ENCODE measurements at places on chromosomes 4 and X.

- no peak for DNase-seq
Measured at GRCh38 chrX:38435130-38435529, 82.7 kb downstream of the OTC start.

DNA sequence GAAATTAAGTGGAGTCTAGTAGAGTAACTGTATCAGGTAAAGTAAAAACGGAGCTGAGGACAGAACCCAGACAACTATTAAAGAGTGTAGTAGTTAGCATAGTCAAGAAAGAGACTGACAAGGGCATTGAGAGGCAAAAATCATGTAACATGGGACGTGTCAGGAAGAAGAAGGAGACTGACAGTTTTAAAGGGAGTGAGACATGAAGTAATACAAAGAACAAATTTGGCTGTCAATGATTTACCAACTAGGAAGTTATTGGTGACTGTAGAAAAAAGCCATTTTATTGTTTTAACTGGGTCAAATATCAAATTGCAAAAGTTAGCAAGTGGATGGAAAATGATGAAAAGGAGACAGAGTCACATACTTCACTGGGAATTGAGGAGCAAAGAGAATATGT, 422.3 kb downstream of the MAPK10 start:
- DNase-seq = no peak

DNA sequence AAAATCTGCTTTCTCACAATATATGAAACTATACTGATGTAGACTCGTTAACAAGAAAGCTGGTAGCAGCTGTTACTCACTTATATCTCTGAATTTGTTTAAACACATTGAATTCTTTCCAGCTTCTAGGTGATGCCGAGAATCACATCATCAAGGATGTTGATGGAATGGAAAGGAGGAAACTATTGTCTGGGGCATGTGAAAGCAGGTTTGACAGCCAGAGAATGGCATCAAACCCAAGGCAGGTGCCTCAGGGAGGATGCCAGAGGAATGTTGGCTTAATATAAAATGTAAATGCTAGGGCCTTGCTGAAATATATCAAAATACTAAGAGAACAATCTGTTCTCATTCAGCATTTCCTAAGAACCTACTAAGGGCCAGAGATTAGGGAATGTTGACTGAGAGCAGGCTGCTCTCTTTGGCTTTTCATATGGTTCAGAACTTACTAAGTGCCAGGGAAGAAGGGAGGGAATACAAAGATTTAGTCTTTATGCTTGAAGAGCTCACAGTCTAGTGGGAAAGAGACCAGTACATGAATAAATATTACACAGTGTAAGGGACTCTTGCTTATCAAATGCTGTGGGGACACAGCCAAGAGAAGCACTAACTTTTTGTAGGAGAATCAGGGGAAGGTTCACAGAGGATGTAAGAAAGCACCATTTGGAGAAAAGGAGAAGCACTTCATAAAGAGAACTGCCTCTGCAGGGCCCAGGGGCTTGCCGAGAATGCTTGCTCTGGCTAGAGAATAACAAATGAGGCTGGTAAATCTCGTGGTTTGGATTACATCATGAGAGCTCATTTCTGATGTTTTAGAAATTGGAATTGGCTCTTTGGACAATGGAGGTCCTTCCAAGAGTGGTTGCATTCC, 14.7 kb downstream of the SLIT2 start:
- DNase-seq = no peak

DNA sequence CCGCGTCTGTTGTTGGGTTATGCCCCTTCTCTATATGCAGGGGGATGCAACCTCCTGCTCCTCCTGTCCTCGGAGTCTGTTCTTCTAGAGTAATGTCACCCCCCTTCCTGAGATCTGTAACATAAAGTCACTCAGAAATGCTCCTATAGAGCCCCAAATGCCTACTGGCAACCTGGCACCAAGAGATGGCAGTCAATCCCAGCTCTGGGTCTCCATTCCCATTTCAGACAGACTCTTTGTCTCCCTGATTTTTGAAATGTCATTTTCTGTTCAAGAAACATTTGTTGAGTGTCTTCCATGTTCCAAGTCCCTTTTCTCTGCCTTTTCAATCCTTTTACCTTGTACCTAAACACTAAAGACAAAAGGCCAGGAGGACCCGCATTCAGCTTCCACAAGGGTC, 9.6 kb upstream of the PRDM8 start:
- no peak for DNase-seq

GRCh38 chrX:146451136-146451535, 358.4 kb upstream of the CXorf51B start:
- no peak for DNase-seq

- peak; percentile 91 for DNase-seq
Measured at GRCh38 chrX:2690856-2691542, at the start of gene CD99. Gene CD99 (plus strand): TSS chrX:2691295. CDS start chrX:2691361, 66 bp downstream.

GRCh38 chr4:135144498-135144897, 942.9 kb upstream of the PABPC4L start:
- no peak for DNase-seq

DNA sequence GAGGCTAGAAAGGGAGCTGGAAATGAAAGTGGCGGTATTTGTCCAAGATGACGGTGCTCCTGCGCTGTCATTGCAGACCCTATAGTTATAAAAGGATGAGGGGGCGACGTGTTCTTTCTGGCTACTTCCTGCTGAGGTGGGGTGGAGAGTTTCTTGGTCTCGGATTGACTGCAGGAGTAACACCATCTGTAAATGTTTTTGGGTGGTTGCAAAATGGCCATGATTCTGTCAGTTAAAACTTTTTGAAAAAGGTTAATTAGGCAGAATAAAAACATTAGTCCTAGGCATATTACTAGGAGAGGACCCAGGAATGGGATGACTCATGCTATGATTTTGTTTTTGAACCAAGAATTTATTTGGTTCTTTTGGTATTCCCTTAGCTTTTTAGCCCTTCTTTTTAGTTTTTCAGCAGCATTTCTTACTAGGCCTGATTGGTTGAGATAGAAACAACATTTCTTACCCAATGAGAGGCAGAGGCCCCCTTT, 53.1 kb downstream of the USP11 start:
- no peak for DNase-seq

DNA sequence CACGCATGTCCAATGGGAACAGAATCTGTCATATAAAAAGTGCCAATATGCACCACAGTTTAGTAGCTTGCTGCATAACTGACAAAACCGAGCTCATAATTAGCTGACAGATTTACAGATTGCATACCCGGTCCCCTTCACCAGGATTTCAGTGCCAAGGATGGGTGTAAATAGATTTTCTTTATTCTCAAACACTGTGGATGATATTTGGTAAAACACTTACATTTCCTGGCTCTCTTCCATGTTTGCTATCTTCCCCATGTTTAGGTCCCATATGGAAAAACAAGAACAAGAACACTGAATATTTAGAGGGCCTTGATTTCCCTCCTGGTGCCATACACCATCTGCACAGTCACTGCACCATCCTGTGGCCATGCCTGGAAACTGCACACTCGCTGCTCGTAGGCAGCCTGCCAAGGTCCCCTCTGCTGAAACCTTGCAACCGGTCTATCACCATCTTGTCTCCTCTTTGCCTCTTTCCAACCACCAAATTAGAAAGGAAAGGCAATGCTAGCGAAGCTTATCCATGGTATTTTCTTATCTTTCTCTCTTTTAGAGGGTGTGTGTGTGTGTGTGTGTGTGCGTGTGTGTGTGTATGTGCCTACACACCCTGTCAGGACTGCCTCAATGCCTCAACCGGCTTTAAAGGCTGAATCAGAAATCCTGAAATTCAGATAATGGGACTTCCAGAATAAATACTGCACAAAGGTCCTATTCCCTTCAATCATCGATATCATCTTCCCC, 124.2 kb upstream of the MBNL3 start:
- DNase-seq = peak; percentile 4

DNA sequence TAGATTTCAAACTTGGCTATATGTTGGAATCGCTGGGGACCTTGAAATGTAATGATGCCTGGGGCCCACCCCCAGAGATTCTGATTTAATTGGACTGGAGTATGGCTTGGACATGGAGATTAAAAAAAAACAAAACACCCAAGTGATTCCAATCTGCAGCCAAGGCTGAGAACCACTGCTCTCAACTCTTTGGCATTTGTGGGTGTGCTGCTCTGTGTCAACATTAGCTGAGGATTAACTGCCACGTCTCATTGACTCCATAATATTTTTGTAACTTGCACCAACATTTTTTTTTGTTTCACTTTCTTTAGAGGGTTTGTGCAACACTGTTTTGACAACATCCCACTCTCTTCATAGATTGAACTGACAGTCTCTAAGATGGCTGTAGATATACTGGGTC, 41.1 kb upstream of the PDK3 start:
- DNase-seq = no peak

Measured in heart right ventricle (tissue), 16 donors.